NCI-H69 (cell line): ENCODE measurements at places on chromosomes 2 and 18.

- DNase-seq: peak; percentile 15
These were observed 75.4 kb downstream of the SH3RF3 start for GRCh38 chr2:109204412-109204811.

GRCh38 chr2:232438951-232439757, 16.8 kb upstream of the ALPI start:
- DNase-seq: peak; percentile 36

- no peak for DNase-seq
These were observed 16.2 kb upstream of the ALPI start for GRCh38 chr2:232439758-232440135.

GRCh38 chr2:43343573-43344304, 117.3 kb upstream of the ZFP36L2 start:
- DNase-seq: no peak

GRCh38 chr2:176814274-176814673, 398.3 kb upstream of the HNRNPA3 start:
- peak; percentile 72 for DNase-seq

- no peak for DNase-seq
These were observed 13.4 kb upstream of the ADGRF3 start for GRCh38 chr2:26359886-26360473.
